Body of pancreas (tissue), 4 donors: ENCODE measurements at places on chromosomes 7 and 10. TPM values are rescaled to one million over a fixed set of nuclear protein-coding genes. Genes with fewer than 3 reads are reported as not detected.

The GPRIN2 gene
- total RNA-seq: 16.3 TPM

The AKR1C4 gene
- total RNA-seq: 1.0 TPM

The CFAP46 gene
- 0.33 TPM for total RNA-seq

The STEAP4 gene
- total RNA-seq: 14.8 TPM

The RBP3 gene
- not detected for total RNA-seq

The AMPH gene
- 14.2 TPM for total RNA-seq

The PALD1 gene
- 4.9 TPM for total RNA-seq

The EN2 gene
- not detected for total RNA-seq

The NAT16 gene
- 0.26 TPM for total RNA-seq

The MMP21 gene
- total RNA-seq: not detected

The FIS1 gene
- total RNA-seq: 148 TPM

The ABHD11 gene
- total RNA-seq: 22.7 TPM

The DGKI gene
- not detected for total RNA-seq

GRCh38 chr7:24283897-24284698 lies at the start of gene NPY:
Gene NPY (plus strand): TSS chr7:24284190. CDS start chr7:24285241, 1,051 bp downstream.
- no peaks in the 10 kb centered on the region for H3K36me3 ChIP-seq
- no peak for DNase-seq
- peaks cover 19% of the 10 kb centered on the region for H3K27me3 ChIP-seq
- H3K4me3 ChIP-seq: no peak within 1 kb of the TSS
- peaks cover 14% of the 10 kb centered on the region for H3K4me1 ChIP-seq

- no peak overlapping the region for H3K27ac ChIP-seq
- no peaks in the 10 kb centered on the region for H3K36me3 ChIP-seq
Measured at GRCh38 chr10:5292196-5292735, 72.5 kb upstream of the UCN3 start.

DNA sequence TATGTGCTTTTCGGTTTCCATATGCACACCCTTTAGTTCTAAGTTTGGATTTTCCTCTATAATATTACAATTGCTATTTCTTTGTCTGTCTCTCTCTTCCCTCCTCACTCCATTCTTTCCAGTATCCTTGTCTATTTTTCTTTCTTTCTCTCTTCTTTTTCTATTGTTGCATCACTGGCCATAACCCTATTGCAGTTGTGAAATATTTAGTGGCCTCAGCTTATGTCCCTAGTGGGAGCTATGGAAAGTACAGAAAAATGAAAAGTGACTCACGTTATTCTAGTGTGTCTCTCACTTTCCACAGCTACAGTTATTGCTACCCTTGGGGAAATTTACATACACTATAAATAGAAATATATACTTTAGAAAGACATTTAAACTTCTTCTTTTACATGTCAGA lies 59.1 kb downstream of the CNTNAP2 start:
- no peaks in the 10 kb centered on the region for H3K27me3 ChIP-seq
- no peaks in the 10 kb centered on the region for H3K4me1 ChIP-seq
- H3K36me3 ChIP-seq: no peaks in the 10 kb centered on the region
- H3K4me3 ChIP-seq: no peak overlapping the region
- no peak for DNase-seq

- H3K27me3 ChIP-seq: no peaks in the 10 kb centered on the region
- H3K27ac ChIP-seq: no peak overlapping the region
- DNase-seq: no peak
- H3K36me3 ChIP-seq: peaks cover 10% of the 10 kb centered on the region
Measured at GRCh38 chr10:95384011-95384704, 93.4 kb upstream of the PDLIM1 start.

- H3K4me1 ChIP-seq: no peaks in the 10 kb centered on the region
- H3K27me3 ChIP-seq: peaks cover 3% of the 10 kb centered on the region
- no peak overlapping the region for H3K4me3 ChIP-seq
- no peak overlapping the region for H3K27ac ChIP-seq
- no peak for DNase-seq
Measured at GRCh38 chr10:92384741-92385140, 93.8 kb downstream of the MARCHF5 start.

- no peak overlapping the region for H3K27ac ChIP-seq
- DNase-seq: no peak
- H3K4me3 ChIP-seq: no peak overlapping the region
- peaks cover 30% of the 10 kb centered on the region for H3K4me1 ChIP-seq
- H3K36me3 ChIP-seq: no peaks in the 10 kb centered on the region
Measured at GRCh38 chr10:116995648-116996047, 9.3 kb downstream of the SHTN1 start.

- H3K4me1 ChIP-seq: no peaks in the 10 kb centered on the region
- DNase-seq: no peak
- H3K4me3 ChIP-seq: no peak overlapping the region
- H3K27ac ChIP-seq: no peak overlapping the region
- no peaks in the 10 kb centered on the region for H3K27me3 ChIP-seq
- H3K36me3 ChIP-seq: peaks cover 3% of the 10 kb centered on the region
Measured at GRCh38 chr7:96169439-96169838, 152.5 kb downstream of the SLC25A13 start.

DNA sequence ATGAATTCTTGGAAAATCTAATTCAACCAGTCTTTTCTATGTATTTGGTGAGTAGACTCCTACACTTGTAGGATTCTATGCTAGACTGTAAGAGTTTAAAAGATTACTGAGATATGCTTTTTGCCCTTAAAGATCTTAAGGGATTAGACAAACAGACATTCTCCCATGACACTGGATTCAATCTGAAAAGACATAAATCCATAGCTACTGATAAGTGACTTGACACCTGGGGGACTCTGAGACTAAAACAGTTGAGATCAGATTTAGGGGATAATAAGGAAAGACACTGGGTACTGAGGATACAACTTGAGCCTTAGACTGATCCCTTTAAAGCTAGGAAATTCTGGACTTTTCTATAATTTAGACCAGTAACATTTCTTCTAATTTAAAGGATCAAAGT lies 1233.4 kb downstream of the XPNPEP1 start:
- no peak overlapping the region for H3K4me3 ChIP-seq
- H3K36me3 ChIP-seq: no peaks in the 10 kb centered on the region
- no peaks in the 10 kb centered on the region for H3K4me1 ChIP-seq
- no peak for DNase-seq
- H3K27me3 ChIP-seq: no peaks in the 10 kb centered on the region
- H3K27ac ChIP-seq: no peak overlapping the region

DNA sequence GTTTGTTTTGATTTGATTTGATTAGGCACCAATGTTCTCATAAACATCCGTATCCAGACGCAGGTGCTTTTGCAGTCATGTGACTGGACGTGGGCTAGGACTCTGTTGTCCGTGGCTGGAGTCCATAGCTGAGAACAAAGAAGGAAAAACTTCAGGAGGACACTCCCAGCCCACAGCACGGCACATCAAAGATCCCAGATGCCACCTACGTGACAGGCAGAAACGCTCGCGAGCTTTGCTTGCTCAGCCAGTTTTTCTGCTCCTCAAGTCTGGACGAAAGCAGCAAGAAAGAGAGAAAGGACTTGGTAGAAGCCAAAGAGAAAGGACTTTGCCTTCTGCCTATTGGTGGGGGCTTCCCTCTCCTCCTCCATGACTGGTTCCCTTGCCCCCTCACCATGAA lies 6.9 kb upstream of the ZKSCAN1 start:
- no peaks in the 10 kb centered on the region for H3K36me3 ChIP-seq
- no peak for DNase-seq
- peak overlapping the region; percentile 65 for H3K27ac ChIP-seq
- no peak overlapping the region for H3K4me3 ChIP-seq

GRCh38 chr10:61385231-61386001 lies 67.8 kb downstream of the TMEM26 start:
- DNase-seq: no peak
- H3K27ac ChIP-seq: no peak overlapping the region
- H3K4me3 ChIP-seq: no peak overlapping the region
- no peaks in the 10 kb centered on the region for H3K4me1 ChIP-seq
- H3K27me3 ChIP-seq: no peaks in the 10 kb centered on the region

- no peaks in the 10 kb centered on the region for H3K27me3 ChIP-seq
- H3K27ac ChIP-seq: no peak overlapping the region
- no peak overlapping the region for H3K4me3 ChIP-seq
Measured at GRCh38 chr7:16657656-16658279, 11.8 kb downstream of the BZW2 start.

DNA sequence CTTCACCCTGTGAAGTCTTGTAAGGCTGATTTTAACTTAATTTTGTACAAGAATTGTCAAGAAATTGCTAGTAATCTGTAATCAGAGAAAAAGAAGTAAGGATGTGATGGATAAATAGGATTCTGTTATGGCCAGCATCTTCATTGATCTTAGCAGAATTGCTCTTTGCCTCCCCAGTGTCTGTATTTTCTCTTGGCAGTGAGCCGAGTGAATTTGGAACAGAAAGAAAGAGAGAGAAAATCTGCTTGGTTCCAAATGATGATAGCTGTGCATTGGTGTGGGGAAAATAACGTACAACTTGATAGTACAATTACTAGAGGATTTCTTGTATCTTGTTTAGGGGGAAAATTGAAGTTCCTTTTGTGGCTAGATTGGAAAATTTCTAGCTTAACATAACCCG lies 34.6 kb downstream of the VTI1A start:
- no peaks in the 10 kb centered on the region for H3K4me1 ChIP-seq
- no peak overlapping the region for H3K4me3 ChIP-seq
- H3K36me3 ChIP-seq: no peaks in the 10 kb centered on the region
- H3K27me3 ChIP-seq: no peaks in the 10 kb centered on the region
- no peak overlapping the region for H3K27ac ChIP-seq
- no peak for DNase-seq

- H3K36me3 ChIP-seq: no peaks in the 10 kb centered on the region
- H3K27ac ChIP-seq: no peak overlapping the region
- H3K4me3 ChIP-seq: no peak overlapping the region
- H3K27me3 ChIP-seq: no peaks in the 10 kb centered on the region
- peaks cover 11% of the 10 kb centered on the region for H3K4me1 ChIP-seq
Measured at GRCh38 chr7:85023066-85023712, 163.7 kb downstream of the SEMA3D start.

GRCh38 chr7:133633055-133633454 lies 380.2 kb downstream of the EXOC4 start:
- no peaks in the 10 kb centered on the region for H3K4me1 ChIP-seq
- H3K27me3 ChIP-seq: no peaks in the 10 kb centered on the region
- DNase-seq: no peak

DNA sequence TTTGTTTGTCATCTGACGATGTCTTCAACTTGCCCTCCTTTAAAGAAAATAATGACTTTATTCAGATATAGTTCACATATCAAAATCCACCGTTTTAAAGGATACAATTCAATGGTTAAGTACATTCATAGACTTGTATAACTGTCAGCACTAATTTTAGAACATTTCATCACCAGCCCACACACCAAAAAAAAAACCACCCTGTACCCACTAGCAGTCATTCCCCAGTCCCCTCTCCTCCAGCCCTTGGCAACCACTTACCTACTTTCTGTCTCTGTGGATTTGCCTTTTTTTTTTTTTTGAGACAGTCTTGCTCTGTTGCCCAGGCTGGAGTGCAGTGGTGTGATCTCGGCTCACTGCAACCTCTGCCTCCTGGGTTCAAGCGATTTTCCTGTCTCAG lies 5.3 kb upstream of the HILPDA start:
- no peak overlapping the region for H3K4me3 ChIP-seq
- H3K27ac ChIP-seq: no peak overlapping the region
- H3K27me3 ChIP-seq: no peaks in the 10 kb centered on the region

DNA sequence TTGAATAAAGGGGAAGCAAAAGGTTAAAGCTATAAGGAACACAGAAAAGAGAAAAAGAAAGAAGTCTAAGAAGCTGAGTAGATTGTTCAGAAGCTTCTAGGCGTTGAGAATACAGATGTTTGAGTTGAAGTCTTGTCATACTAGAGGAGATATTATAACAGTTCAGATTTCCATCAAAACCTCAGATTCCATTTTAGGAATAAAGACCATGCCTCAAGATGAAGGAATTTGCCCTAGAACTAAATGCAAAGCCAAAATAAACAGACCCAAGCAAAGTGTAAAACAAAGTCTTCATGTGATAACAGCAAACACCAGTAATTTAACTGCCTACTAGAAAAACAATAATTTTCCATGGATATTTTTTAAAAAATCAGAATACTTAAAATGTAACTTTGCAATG lies 476.5 kb upstream of the POT1 start:
- H3K4me1 ChIP-seq: no peaks in the 10 kb centered on the region
- no peak for DNase-seq
- H3K4me3 ChIP-seq: no peak overlapping the region
- no peak overlapping the region for H3K27ac ChIP-seq
- no peaks in the 10 kb centered on the region for H3K36me3 ChIP-seq
- no peaks in the 10 kb centered on the region for H3K27me3 ChIP-seq

- no peak overlapping the region for H3K4me3 ChIP-seq
- DNase-seq: peak; percentile 58
- no peaks in the 10 kb centered on the region for H3K36me3 ChIP-seq
- H3K27ac ChIP-seq: no peak overlapping the region
- no peaks in the 10 kb centered on the region for H3K4me1 ChIP-seq
- no peaks in the 10 kb centered on the region for H3K27me3 ChIP-seq
Measured at GRCh38 chr10:120336911-120337540, 120.0 kb upstream of the PLPP4 start.
